Neuronal stem cell (in vitro differentiated cells): ENCODE measurements at places on chromosomes 3 and 15.

DNA sequence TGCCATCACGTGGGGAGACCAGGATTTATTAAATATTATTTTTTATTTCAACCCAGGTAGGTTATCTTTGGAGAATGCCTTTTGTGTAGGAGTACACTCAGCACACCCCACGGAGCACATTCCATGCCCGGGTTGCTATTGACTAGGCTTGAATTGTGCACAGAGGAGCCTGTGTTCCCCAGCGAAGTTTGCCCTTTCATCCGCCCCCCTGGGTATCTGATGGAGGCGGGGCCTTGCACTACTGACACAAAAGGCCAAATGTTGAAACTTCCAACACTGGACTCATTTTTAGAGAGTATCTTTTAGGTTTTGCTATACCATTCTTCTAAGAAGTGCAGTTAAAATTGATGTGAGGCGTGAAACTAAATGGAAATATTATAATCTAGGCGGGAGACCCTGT, 39.3 kb upstream of the PPP4R2 start:
- peak; percentile 53 for DNase-seq

- DNase-seq = no peak
Observed at GRCh38 chr3:170205302-170205701, 16.9 kb upstream of the PRKCI start.

DNA sequence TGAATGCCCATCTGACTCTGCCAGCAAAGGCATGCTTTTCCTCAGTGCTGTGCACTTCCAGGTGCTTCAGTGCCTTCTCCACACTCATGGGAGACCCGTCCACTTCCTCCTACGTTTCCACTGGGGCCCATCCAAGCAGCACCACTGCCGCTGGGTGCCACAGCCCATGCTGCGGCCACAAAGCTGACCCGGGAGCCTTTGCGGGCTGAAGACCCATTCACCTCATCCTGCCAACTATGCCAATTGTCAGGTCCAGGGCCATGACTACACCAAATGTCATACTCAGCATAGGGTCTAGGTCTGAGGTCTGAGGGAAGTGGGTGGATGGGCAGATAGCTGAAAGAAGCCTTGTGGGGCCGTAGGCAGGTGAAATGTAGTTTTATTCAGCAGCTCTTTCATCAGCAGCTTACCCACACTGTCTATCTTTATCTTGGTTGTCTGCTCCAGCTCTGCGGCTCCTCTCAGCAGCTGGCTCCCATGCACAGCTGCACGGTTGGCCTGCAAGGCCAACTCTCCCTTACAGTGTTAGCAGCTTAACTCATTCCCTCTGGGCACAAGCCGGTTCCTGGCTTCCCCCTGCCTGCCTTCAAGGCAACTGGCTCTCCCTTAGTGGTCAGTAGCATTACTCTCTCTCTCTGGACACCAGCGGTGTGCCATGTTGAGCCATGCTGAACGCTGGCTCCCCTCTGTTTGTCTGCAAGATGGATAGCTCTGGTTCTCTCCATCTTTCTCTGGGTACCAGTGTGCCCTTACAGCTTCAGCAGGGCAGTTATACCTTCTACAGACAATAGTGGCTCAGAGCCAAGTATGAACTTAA, 63.7 kb upstream of the SIAH2 start:
- no peak for DNase-seq

- DNase-seq = no peak
Observed at GRCh38 chr3:59873576-59874230, 823.9 kb upstream of the CFAP20DC start.

DNA sequence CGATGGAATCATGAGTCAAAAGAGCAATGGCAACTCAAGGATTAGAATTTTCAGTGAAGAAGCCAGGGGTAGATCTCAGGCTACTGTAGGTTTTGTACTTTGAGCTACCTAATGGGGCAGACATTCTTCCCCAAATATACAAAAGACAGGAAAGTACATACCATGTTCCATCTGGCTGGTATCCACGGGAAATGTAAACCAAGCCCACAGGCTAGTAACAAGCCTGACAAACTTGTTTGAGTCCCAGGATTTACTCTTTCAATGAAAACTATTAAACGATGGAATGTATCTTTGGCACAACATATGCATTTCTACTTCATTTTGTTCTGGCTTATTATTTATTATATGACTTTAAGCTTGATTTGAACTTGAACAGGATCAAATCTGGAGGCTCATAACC, 44.2 kb upstream of the GOLIM4 start:
- no peak for DNase-seq

GRCh38 chr3:100956276-100956675, 36.9 kb downstream of the ABI3BP start:
- DNase-seq = no peak

GRCh38 chr3:138157743-138158142, 17.0 kb downstream of the DBR1 start:
- DNase-seq = no peak

GRCh38 chr3:98900265-98901118, 1.0 kb downstream of the DCBLD2 start:
- DNase-seq = peak; percentile 41

DNA sequence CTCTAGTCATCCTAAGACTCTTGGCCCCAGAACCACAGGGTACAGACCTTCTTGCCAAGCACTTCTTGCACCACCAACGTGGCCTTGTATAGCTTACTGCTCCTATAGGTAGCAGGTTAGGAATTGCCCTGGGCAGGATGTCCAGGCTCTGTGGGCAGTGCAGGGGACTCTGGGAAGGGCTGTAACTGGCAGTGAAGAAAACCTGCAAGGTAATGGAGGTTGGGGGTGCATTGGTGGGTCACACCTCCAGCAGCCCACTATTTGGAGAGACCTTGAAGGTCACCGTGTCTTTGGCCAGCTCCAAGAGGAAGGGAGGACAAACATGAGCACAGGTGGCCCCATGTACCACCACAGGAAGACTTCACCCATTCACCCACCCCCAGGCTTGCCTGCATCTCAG, 21.3 kb upstream of the XYLB start:
- DNase-seq = no peak

DNA sequence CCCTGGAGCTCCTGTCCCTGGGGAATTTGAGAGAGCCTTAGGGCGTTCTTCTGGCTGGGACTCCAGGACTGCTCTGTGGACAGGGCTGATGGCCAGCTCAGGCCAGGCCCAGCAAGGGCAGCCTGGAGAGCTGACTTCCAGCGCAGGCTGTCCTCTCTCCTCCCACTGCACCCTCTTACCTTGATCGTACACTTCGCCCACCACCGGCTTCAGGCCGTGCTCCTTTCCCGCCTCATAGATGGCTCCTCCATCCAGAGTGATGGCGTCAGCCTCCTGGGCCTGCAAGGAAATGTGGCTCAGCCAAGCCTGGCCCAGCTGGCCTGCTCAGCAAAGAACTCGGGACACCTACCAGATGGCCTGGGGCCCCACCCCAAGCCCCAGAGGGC, 3.1 kb downstream of the MELTF start:
- no peak for DNase-seq

DNA sequence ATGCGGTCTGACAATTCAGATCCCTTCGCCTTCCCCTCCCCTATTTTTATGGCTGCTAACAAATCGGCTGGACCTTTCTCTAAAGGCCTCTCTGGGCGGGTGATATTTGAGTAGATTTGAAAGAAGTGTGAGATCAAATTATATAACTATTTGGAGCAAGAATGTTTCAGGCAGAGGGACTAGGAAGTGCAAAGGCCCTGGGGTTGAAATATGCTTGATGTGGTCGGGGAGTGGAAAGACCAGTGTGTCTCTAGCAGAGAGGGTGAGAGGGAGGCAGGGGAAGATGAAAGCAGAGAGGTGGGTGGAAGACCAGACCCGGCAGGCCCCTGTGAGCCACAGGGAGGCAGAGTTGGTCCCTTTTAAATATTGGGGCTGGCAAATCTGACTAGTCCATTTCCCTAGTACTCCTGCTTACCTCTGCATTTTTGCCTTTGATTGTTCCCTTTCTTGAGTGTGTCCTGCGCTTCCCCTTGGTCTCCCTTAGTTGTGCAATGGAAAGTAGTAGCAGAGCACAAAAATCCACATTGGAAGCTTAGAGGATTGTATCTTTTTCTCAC, 32.3 kb downstream of the SLCO3A1 start:
- no peak for DNase-seq

DNA sequence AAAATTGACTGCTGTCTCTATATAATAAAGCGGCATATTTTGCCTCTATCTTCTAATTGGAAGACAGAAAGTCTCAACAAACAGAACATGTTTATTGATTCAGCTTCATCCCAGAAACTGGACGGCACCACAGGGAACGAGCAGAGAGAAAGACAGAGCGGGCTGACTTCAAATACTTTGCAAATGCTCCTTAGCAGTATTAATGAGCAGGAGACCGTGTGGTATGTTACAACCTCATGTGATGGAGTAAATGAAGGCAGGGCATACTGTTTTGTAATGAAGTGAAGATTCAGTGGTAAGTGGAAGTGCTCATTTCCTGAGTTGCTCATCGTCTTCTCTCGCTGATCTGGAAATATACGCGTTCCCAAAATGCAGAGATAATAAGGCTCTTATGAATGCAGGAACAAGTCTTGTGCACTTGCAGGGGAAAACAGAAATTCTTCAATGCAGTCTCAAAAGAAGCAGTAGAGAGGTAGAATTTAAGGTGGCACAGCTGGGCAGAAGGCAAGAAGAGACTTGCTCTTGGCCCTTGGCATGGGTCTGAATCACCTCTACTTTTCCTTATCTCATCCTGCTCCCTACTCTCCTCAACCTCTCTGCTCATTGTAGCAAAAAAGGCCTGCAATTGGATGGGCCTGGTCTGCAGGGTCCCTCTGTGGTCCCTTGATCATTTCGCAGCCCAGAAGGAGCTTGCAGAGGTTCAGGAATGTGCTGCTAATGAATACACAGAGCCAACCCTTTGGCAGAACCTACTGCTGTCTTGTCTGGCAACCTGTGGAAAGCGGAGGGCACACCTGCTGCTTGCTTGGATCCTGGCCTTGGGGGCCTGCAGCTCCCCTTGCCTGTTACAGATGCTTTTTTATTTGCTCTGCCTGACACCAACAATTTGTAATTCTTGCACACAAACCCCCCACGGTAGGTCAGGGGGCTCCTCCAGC, 604.9 kb upstream of the CFAP20DC start:
- no peak for DNase-seq

DNA sequence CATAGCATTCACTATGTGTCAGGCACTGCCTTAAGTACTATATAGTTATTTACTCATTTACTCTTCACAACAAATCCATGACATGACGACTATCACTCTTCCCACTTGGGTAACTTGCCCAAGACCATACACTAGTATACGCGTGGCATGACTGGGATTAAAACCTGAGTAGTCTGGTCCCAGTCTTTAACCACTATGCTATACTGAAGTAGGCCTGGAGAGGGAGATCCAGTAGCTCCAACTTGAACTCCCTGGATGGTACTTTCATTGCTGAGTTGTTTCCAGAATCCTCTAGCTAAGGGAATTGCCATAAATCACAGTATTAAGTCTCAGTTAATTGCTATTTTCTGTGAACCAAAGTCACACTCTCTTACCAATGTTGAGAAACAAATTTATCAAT, 116.2 kb upstream of the LSAMP start:
- no peak for DNase-seq

- no peak for DNase-seq
Observed at GRCh38 chr3:29690686-29691353, 409.9 kb downstream of the RBMS3 start.

GRCh38 chr3:152961323-152961722, 126.4 kb downstream of the P2RY1 start:
- DNase-seq = no peak

DNA sequence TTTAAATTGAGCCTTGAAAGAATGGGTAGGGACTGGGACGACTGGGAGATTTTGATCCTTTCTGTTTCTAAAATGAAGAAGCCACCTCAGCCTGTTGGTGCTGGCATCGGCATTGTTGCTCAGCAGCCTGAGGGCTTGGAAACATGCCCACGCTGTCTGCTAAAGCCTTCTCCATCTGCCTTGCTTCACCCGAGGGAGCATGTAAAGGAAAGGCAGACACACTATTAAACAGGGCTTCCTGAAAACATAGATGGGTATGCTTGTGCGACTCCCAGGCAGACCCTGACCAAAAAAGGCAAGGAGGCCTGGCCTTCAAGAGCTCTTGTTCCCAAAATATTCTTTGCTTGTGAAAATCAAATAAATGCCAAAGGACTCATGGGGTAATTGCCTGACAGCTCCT, 84.2 kb upstream of the SLC4A7 start:
- DNase-seq = no peak

DNA sequence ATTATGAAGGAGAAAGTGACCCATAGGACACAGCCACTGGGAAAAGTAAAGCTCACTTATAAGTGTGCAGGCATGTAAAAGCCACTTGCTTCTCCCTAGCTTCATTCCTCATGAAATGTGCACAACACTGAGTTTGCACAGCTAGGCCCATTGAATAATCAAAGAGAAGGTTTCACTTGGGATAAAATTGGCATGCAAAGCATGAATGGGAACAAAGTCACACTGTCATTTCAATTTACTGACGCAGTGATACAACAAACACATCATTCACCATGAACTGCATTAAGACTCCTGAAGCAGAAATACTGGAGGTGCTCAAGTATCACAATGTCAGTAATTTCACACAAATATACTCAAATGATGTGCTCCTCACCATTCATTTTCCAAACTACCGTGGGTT, 61.1 kb downstream of the KCNMB2 start:
- DNase-seq = no peak

- DNase-seq = no peak
Observed at GRCh38 chr3:66338927-66339326, 118.1 kb downstream of the SLC25A26 start.

DNA sequence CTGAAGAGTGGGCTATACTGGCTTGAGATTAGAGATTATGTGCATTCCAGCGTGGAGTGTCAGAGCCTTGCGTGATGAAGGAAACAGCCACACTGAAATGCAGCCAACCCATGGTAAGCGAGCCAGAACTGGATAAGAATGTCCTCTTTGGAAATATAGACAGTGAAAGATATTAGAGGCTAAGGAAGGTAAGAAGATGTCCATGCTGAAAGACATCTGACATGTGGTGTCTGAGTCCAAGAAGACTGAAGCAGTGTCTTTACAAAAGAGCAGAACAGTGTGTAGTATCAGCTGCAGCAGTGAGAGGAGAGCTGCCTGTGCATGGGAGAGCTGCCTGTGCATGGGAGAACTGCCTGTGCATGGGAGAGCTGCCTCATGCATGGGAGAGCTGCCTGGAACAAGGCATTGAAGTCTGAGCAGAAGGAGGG, 672.2 kb downstream of the DIPK2A start:
- no peak for DNase-seq

GRCh38 chr3:195254454-195255175, 16.3 kb downstream of the XXYLT1 start:
- DNase-seq = no peak

GRCh38 chr15:98983334-98983733, 24.3 kb downstream of the PGPEP1L start:
- no peak for DNase-seq

GRCh38 chr15:69435985-69436384, 16.6 kb upstream of the RPLP1 start:
- no peak for DNase-seq
